ENCODE measurements at places on chromosomes 4 and X.

DNA sequence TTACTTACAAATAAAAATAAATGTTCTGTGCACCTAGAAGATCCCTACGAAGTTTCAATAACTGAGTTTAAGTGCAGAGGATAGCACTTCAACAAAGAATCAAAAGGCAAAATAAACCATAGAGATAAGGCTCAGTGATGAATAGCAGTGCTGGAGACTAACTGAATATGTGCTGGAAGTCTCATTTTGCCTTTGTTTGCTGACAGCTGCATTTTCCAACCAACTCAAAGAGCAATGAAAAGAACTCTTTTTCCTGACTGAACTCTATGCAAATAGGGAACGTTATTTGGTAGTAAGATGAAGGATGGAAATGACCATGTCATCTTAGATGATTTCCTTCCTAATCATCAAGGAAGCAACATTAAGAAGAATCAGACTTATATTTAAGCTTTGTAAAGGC, 32.7 kb upstream of the ADH7 start:
- DNase-seq = no peak

DNA sequence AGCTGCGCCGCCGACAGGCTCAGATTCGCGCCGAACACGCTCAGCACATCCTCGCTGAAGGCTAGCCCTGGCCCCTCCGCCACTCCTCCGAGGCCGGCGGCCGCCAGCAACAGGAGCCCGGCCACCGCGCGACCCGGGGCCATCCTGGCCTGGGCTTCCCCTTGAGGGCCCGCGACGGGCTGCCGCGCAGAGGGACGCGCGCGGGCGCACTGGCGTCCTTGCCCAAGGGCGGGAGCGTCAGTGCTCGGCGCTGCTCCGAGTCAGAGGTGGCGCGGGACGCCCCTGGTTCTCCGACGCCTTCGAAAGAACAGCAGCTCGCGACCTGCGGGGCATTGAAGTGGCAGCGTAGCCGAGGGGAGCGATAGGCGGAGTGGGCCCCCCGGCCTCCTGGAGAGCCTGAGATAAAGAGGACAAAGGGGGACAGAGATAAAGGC, 745 bp downstream of the SLC39A8 start:
- no peak for DNase-seq

GRCh38 chr4:128854433-128854832, 44.9 kb downstream of the JADE1 start:
- DNase-seq = no peak

DNA sequence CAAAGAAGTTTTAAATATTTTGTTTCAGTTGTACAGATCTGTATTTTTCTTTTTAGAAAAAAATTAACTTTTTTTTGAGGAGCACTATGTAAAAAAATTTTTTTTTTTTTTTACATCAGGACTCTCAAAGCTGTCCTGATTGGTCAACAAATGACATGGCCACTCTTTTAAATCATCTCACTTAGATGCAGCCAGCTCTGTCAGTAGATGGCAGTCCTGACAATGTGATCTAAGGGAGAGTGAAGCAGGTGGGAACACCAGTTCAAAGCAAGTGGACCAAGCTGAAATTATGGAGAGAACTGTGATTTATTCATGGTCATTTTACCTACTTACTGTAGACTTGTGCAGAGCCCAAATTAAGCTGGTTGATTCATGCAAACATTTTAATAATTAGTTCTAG, 174.7 kb upstream of the GPRIN3 start:
- DNase-seq = peak; percentile 14

GRCh38 chr4:138308356-138308755, 66.2 kb upstream of the SLC7A11 start:
- DNase-seq = no peak

- DNase-seq = no peak
Observed at GRCh38 chrX:65706041-65706828, 38.8 kb downstream of the MSN start.

DNA sequence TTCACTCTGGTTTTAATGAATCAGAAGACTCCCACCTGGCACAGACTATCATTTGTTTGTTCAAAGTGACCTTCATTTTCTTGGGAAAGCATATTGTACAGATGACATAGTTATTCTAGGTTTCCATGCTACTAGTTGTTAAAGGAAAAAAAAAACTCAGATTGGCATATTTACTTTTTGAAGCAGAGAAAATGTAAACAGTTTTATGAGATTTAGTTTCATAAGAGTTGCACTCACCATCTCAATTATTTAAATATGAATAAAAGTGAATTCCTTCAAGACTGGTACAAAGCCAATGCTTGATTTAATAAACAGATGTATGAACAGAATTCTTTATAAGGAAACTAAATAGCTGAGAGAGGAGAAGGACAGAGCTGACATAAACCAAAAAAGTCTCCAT, 280.3 kb upstream of the UGT8 start:
- no peak for DNase-seq

GRCh38 chr4:157983300-157983699, 189.5 kb downstream of the GASK1B start:
- no peak for DNase-seq

- no peak for DNase-seq
Observed at GRCh38 chr4:154361450-154361849, 130.1 kb downstream of the DCHS2 start.

All from NCI-H524 treated with DMSO at 0.1 percent for 48 hours (cell line).